Stimulated activated CD4-positive, alpha-beta T cell treated with anti-CD3 and anti-CD28 coated beads, Interleukin-1b, Interleukin-23, amount 100 ng/mL, for 1 hour (primary cell): ENCODE measurements at places on chromosomes 7 and 10.

GRCh38 chr7:39623732-39624441, 515 bp downstream of the RALA start:
- no peak for DNase-seq

GRCh38 chr10:95363303-95363912, 72.6 kb upstream of the PDLIM1 start:
- no peak for DNase-seq

- no peak for DNase-seq
Measured at GRCh38 chr10:29012926-29013554, 275.8 kb upstream of the LYZL1 start.

GRCh38 chr10:131703941-131704340, 196.9 kb upstream of the PPP2R2D start:
- no peak for DNase-seq

DNA sequence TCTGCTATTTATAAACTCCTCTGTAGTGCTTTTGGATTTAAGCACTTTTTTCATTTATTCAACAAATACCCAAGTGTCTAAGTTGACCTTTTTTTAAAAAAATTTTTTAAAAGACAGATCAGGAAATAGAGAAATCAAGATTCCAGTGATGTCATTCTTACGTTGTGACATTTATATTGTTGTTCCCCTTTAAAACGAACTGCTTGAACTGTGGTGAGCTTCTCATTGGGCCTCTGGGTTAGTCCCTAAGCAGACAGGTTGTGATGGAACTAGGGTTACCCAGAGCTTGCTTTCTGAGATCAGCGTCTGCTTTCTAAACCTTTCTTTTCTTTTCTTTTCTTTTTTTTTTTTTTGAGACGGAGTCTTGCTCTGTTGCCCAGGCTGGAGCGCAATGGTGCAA, 22.4 kb downstream of the GATA3 start:
- DNase-seq, result no peak
